ENCODE measurements at places on chromosomes 4 and X.

DNA sequence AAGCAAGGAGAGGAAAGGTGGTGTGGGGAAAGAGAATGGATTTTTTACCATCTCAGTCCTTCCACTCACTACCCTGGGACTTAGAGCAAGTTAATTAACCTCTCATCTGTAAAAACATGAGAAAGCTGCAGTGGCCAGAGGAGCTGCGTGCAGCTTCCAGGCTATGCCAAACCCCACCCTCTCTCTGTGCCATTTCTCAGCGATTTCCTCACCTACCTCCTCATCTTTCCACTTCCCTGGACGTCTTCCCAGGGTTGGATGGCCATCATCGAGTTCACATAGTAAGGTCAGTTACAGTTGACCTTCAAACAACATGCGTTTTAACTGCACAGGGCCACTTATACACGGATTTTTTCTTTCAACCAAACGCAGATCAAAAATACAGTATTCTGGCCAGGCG lies 64.3 kb downstream of the SMIM20 start:
- no peak for DNase-seq

DNA sequence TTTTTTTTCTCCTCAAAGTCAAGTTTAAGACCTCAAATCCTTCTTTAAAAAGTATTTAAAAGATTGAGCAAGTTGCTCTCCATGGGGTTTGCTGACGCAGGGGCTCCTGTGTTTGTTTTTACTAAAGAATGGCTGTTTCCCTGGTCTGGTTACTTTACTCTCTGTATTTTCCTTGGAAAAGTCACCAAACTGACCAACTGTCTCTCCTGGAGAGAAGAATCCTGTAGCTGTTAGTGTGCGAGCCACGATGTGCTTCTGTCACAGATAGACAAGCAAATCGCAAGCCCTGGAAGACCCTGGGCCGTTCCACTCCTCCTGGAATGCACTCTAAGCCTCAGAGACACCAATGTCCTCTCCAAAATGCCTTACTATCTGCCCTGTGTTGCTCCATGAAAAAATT lies 212.1 kb downstream of the CHIC2 start:
- no peak for DNase-seq

- no peak for DNase-seq
Observed at GRCh38 chr4:126715067-126715466, 917.7 kb upstream of the INTU start.

DNA sequence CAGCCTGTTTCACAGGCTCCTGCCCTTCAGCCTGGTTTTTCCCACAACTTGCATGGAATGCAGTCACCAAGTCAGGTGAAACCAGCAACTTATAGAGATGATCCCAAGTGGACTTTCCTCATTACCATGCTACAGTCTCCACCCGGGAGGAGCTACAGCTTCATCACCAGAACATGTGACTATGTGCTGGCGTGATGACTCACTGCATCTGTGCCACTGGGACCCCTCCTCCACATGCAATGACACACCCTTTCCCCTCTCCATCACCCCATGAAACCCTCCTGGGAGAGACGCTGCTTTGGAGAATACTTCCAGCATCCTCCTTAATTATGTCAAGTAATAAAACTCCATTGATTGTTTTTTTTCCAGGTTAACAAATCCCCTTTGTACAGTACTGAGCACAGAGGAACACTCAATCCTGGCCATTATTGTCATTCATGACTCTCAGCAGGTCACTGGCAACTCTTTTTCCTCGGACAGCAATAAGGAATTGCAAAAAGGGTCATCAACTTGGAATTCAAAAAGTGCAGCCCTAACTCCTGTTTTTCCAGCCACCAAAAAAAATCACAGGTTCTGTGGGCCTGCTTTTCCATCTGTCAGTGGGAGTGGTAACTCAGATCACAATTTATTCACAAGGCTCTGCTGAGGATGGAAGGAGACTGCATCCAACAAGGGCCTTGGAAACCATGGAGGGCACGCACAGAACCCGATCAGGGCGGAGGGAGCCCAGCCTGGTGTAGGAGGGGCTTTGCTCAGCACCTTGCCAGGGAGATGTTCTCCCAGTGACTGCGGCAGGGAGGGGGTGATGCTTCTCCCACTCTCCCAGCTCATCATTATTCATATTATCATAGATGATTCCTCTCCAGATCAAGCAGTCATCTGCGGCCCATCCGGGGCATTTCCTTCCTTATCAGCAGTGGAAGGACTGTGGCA lies 17.4 kb downstream of the QDPR start:
- DNase-seq: no peak

GRCh38 chr4:108391701-108392455 lies 223.1 kb upstream of the LEF1 start:
- DNase-seq: no peak

GRCh38 chr4:189615217-189615663 lies 325.4 kb upstream of the FRG1 start:
- no peak for DNase-seq

DNA sequence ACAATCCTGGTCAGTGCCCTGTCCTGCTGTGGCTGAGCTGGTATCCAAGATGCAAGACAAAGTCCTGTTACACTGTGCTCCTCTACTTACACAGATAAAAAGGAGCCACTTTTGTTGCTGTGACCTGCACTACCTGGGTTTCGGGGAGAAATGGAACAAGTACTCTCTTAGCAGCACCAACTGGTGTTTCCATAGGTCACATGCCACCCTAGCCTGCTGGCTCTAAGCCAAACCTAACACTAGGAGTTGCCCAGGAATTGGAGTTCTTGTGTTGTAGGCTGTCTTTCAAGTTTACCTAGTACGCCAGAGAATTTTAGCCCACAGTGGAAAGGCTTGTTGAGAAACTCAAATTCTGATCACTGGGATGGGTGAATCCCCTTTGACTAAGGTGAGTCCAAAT lies 727.4 kb downstream of the FAM133A start:
- no peak for DNase-seq

DNA sequence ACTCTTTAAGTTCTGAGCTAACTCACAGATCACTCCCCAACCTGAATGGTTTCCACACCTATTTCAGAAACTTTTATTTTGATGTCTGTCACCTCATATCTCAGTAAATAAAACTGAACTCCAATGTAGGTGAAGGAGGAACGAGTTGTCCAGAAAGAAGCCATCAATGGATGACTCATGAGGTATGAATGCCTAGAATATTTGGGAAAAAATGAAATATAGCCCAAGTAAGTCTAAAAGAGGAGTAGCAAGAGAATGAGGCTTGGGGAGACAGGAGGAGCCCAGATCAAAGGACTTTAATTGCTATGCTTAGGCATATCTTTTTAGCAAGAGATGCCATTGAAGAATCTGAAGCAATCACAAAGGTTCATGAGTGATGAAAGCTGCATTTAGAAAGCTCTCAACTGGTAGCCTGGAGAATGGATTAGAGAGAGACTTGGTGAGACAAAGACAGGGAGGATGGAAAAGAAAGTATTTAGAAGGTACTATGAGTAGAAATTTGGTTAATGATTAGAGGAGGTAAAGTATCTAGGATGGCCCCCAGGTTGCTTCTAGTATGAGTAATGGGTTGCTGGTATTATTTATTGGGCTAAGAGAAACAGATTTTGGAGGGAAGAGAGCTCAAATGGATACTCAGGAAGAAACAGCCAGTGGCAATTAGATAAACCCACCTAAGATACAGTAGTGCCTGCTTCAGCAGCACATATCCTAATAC lies 39.4 kb downstream of the NOCT start:
- DNase-seq: no peak

DNA sequence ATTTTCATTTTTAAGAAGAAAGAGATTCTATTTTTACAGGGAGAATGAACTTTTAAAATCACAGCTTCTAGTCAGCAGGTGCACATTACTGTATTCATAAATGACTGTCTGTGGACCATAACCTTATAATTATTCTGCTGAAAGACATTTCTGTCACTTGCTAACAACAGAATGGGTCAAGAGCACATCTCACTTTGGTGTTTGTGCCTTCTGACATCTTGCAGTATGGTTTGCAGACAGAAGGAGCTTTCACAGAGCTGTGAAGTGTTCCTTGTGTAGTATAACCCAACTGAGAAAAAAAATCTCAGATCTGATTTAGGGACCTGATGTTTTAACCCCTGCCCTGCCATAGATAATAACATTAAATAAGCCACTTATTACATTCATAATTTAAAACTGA lies 131.4 kb upstream of the CTSO start:
- DNase-seq: no peak

DNA sequence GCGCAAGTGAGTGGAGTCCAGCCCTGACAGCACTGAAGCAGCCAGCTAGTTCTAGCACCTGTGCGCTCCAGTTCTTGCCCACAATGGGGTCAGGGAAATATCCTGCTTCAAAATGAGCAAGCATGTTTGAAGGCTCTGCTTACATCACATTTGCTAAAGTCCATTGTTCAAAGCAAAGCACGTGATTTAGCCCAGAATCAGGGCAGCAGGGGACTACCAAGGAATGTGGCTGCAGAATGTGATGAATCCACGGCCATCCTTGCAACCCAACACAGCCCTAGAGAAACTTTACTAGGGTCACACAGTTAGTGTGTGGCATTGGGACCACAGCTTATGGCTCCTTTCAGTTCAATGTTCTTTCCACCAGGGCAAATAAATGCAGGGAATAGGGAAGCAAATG lies 47.3 kb upstream of the SMIM31 start:
- no peak for DNase-seq

- no peak for DNase-seq
Observed at GRCh38 chr4:97475621-97476020, 667.7 kb downstream of the STPG2 start.

DNA sequence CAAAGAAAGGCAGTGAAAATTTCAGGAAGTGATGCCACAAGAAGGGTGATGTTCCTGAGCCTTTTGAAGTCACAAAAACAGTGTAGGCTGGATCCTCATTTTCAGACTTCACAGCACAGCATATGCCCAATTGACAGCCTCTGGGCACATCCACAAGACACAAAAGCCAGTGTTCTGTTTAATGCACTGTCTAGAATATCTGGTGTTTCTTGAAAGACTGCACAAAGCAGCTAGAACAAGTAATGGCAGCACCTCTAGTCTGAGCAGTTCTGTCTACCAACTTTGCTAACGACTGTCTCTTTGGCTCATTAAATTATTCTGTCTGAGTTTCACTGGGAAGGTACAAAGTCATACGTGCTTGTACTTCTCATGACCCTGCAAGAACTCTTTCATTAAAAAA lies 417.1 kb upstream of the GALNT7 start:
- no peak for DNase-seq

DNA sequence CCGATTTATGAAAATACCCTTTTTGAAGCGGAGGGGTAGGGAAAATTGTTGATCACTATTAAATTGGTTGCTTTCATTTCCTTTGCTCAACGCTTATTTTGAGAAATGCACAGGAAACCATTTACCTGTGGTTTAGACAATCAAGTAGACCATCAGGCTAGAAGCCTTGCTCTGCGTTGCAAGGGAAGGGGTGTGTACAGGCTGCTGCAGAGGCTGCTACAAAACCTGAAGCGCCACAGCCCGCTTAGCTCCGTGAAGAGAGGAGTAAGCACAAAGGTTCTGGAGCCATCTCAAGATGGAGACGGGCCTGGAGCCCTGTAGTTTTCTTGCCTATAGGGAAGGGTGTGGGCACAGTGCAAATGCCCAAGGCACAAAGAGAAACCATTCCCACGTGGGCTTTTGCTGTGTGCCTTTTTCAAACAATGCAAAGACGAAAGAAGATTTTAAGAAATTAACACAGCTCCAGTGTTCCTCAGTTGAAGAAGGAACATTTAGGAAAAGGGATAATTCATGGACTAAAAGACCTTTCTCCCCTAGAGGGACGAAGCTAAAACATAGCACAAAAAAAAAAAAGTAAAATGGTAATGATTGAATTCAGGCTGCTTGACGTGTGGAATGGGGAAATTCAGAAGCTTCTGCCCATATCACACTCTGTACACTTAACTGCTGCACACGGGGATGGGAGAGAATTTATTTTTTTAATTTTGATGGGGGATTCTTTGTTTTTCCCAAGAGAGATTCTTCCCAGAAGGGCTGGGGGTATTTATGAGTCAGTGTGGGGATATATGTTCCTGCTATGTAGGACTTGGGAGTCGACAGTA lies 3.5 kb downstream of the TMSB4X start:
- DNase-seq: peak; percentile 56

- peak; percentile 25 for DNase-seq
Observed at GRCh38 chr4:75916091-75916661, 13.9 kb upstream of the PPEF2 start.

DNA sequence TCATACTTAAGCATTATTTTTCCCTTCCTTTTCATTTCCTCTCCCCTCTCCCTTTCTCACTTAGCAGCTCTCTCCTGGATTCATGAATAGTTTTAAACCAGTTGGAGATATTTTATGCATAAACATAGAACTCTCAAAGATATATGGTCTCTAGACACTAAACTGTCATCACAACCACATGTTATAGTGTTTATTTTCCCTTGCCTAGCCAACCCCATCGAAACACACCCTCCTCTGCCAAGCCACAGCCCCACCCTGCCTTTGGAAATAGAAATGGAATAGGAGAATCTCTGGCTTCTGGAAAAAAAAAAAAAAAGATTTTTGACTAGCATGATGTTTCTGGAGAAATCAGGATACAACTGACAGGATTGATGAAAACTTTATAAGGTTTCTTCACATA lies 64.8 kb upstream of the RBPJ start:
- DNase-seq: no peak

DNA sequence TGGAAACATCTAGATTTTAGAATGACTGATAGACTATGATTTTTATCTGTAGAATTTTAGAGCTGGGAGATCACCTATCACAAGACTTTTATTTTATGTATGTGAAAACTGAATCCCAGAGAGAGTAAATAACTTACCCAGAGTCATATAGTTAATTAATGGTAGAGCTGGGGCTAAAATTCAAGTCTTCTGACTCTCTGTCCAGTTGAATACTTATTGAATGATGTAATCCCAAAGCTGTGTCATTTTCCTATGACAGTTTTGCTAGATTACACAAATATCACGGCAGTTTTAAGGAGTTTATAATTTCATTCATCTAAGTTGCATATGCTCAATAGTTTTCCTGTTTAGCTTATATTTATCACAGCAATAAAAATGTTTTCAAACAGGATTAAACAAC lies 6.7 kb downstream of the NRK start:
- no peak for DNase-seq

GRCh38 chr4:160426233-160426632 lies 1323.4 kb downstream of the RAPGEF2 start:
- no peak for DNase-seq

DNA sequence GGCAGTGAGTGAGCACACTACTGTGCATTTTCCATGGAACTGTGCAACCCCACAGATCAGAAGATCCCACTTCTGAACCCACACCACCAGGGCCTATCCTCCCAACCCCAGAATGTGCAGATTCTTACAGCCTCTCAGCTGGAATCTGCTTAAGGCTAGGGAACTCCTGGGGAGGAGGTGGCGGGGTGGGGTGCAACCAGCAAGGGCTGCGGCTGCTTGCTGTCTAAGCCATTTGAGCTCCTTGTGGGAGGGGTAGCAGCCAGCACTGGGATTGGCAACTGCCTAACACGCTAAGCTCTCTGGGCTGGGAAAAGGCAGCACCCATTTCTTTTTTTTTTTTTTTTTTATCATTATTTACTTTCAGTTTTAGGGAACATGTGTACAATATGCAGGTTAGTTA lies 353.3 kb downstream of the RAB28 start:
- no peak for DNase-seq

- no peak for DNase-seq
Observed at GRCh38 chrX:138191998-138192397, 519.5 kb downstream of the FGF13 start.

- DNase-seq: no peak
Observed at GRCh38 chr4:117550085-117550484, 464.7 kb upstream of the TRAM1L1 start.

GRCh38 chr4:55859711-55860110 lies 6.3 kb downstream of the EXOC1 start:
- DNase-seq: no peak
